GM12864 (cell line): ENCODE measurements at places on chromosomes 7 and 10.

GRCh38 chr10:74612195-74612594 is 214.2 kb upstream of the KAT6B start:
- DNase-seq, result no peak

DNA sequence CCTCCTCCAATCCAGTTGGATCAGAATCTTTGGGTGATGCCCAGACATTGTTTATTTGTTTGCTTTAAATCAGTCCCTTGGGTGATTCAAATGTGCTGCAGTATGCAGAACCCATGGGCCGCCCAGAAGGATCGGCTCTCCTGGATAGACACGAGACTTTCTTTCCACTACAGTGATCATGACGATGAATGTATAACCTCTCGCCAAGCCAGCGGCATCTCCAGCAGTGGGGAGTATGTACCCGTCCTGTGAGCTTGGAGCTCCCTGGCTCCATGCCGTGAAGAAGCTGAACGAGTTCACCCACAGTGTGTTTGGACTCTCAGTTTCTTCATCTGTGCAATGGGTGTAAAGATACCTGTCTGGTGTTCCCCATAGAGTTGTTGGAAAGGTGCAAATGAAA is 162.3 kb downstream of the CAMK1D start:
- DNase-seq, result no peak

- DNase-seq, result no peak
Measured at GRCh38 chr7:119086026-119086425, 861.5 kb downstream of the ANKRD7 start.

DNA sequence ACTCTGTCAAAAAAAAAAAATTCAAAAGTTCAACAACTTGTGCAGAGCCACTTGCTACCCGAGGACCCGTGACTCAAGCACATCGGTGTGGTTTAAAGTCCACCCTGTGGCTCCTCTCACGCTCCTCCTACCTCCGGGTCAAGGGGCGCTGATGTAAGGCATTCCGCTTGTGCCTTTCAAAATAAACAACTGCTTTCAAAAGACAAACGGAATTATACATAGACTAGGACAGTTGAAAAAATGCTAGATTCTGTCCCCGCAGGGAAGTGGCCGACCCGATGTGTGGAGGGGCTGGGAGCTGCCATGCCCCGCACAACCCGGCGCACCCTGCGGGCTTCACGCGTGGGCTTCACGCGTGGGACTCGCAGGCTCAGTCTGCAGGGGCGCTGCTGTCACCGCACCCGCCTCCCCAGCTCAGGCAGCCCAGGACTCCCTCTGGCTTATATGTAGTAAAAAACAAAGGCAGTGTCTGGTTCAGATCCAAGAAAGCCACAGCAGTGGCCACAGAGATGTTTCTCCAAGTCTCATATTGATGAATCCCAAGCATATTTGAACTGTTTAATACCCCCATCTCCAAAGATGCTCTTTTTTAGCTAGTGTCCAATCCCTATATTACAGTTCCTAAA is 239.7 kb upstream of the INHBA start:
- DNase-seq, result no peak

- DNase-seq, result no peak
Measured at GRCh38 chr7:103622274-103622673, 176.3 kb upstream of the SLC26A5 start.

DNA sequence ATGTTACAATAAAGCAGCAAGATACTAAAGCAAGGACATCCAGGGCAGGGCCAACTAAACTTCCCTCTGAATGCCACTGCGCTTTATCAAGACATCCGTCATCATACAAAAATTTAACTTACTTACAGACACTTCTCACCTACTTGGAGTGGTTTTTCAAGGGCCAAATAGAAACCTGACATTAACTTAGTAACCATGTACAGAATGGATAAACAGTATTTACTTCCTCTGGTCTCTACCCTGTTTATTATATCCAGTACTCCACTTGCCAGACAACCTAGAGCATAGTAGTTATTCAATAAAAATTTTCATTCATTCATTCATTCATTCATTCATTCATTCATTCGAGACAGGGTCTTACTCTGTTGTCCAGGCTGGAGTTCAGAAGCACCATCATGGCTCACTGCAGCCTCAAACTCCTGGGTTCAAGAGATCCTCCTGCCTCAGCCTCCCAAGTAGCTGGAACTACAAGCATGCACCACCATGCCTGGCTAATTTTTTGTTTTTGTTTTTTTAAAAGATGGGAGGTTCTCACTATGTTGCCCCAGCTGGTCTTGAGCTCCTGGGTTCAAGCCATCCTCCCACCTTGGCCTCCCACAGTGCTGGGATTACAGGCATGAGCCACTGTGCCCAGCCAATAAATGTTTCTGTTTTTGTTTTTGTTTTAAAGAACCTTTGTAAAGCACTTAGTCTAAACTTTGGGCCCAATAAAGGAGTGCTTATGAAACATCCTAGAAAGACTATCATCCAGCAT is 19.0 kb downstream of the SMURF1 start:
- no peak for DNase-seq

GRCh38 chr7:131522325-131522930 is 34.0 kb downstream of the PODXL start:
- no peak for DNase-seq

DNA sequence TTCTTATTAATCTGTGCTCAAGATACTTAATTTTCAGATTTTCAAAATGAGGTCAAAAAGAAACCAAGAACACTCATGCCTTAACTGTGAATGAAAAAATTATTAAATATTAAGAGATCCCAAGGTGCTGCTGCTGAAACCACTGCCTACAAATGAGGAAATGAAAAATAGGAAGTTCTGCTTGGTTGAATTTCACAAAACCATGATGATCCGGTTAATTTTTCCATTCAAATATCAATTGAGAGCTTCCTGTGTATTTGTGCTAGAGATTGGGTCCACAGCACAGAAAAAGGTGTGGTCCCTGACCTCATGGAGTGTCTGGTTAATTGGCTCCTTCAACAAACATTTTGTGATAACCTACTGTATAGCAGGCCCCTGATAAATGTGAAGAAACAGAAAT is 132.7 kb upstream of the YAE1 start:
- no peak for DNase-seq

DNA sequence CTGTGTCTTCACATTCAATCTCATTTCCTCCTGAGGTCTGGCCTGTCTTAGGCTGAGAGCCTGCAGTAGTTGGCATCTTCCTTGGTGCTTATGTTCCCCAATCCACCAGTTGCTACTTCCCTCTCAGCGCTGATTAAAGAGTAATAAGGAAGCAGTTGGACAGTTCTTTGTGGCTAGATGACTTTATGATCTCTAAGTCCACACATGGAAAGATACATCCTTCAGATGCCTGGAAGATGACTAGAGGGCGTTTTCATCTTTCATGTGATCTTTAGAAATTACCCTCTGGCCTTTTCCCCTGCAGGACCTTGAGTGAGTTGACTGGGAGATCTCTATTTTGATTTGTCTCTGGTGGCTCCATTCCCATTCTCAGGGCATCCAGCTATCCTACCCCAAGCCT is 204.5 kb downstream of the GRM3 start:
- no peak for DNase-seq

DNA sequence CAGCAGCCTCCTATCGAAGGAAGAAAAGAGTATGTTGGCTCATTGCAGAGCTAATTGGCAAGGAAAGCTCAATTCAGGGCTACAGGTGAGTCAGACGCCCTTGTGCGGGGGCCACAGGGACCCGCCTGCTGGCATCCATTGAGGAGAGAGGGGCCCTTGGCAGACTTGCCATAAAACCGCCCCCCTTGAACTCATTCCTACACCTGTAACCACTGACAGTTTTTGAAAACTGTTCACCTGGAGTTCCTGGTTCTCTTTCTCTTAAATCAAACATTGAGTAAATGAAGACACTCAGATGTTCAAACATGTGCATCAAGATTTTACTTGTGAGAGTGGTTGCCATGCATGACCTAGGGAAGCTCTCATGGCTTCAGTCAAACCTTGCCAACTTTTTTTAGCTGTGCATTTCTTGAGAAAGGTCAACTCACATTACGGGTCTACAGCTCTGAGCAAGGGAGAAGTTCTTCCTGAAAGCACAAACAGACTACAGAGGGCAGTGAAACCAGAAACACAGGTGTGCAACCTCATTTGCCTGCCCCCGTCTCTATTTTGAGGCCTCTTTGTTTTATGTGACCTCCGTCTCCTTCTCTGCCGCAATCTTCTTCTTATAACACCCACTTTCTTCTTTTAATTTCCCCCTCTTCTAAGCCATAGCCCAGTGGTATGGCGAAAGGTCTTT is 87.8 kb downstream of the TBXAS1 start:
- DNase-seq, result peak; percentile 92

DNA sequence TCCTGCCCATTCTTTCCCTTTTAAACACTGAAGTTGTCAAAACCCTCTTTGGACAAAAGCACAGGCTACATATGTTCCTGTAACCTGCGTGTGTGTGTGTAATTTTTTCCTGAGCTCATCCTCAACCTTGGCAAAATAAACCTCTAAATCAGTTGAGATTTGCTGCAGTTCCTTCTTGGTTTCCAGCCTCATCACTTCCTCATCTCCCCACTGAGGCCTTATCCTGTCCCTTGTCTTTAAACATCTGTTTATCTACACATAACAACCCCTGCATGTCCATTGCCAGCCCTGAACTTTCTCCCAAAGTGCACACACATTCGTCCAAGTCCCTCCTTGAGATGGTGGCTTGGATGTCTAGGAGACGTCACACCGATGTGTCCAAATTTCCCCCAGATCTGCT is 35.5 kb downstream of the LYZL2 start:
- no peak for DNase-seq

DNA sequence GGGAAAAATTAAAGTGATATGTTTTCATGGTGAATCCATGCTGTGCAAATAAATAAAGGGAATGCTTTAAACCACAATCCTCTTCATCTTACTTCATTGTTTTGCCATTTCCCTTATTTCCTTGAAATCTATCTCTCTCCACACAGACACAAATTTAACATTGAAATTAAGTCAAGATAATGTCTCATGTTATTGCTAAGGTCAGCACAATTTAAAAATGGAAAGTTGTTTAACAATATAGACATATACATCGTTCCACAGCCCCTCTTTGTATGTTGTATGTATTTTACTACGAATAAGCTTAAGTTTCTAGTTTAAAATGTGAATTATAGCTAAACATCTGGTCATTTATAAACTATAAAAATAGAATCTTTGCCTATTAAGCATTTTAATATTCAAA is 256.9 kb downstream of the PLXDC2 start:
- DNase-seq, result no peak

GRCh38 chr10:101014230-101014884 is 14.7 kb downstream of the LZTS2 start:
- no peak for DNase-seq

GRCh38 chr7:41709621-41710020 is 6.7 kb upstream of the INHBA start:
- no peak for DNase-seq

- DNase-seq, result no peak
Measured at GRCh38 chr7:28774261-28774988, 183.7 kb downstream of the TRIL start.

DNA sequence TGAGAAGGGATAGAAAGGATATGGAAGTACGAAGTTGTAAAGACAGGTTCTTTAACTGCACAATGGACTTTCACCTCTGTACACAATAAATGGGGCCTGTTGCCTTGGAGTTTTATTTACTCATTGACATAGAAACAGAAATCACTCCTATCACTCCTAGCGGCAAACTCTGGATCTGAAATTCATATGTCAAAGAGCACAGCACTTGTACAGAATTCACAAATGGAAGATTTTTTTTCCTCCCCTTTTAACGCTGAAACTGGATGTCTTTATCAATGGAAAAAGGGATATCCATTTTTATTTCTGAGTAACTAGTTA is 18.2 kb downstream of the NT5C3A start:
- no peak for DNase-seq

GRCh38 chr7:135784013-135784412 is 35.4 kb upstream of the FAM180A start:
- no peak for DNase-seq

- peak; percentile 70 for DNase-seq
Measured at GRCh38 chr7:974820-975681, at the start of gene COX19. TSS of gene COX19 (minus strand) at chr7:975549. CDS start at chr7:975509, 40 bp downstream.

DNA sequence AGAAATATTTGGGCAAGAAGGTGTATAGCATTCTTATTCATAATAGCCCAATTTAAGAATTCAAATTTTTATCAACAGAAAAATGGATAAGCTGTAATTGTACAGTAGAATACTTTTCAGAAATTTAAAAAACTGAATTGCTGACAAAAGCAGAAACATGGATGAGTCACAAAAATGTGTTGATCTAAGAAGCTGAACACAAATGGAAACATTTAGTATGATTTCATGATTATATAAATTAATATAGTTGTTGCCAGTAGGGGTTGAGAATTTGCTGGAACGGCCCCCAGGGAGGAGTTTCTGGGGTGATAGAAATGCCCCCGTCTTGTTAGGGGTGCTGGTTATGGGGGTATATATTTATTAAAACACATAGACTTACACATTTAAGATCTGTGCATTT is 179.1 kb downstream of the KLF6 start:
- no peak for DNase-seq

DNA sequence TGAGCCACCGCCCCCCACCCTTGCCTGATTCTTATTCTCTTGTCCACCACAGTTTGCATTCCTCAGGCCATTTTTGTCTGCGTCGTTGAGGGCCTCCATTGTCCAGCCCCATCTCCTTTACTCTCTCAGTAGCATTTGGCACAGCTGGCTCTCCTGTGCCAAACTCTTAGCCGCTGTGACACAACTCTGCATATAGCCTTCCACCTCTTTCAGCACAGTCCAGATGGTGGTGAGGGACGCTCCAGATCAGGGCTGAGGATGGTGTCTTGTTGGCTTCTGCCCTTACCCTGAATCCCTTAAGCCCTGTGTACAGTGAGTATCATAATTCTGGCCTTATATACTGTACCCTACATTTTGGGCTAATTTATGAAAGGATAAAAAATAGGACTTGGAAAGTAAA is 45.6 kb downstream of the BMPR1A start:
- DNase-seq, result no peak
